ENCODE measurements at places on chromosomes 4 and X.

- peak; percentile 9 for DNase-seq
Observed at GRCh38 chr4:52659722-52660261, 691 bp upstream of the USP46 start.

DNA sequence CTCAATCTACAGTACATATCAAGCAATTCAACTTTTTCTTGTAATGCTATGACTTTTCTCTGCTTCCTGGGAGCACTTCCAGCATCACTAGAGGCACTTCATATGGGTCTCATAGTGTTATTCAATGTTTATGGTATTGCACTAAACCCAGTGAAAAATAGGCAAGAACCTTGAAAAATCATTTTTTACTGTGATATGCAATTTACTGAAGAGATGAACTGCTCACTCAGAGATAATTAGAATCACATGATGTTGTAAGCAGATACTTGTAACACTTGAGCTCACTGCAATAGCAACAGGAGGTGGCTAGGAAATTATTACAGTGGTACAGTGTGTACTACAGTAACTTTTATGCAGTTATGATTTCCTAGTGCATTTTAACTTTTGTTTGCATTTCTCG is 93.3 kb downstream of the RASGEF1B start:
- DNase-seq = no peak

DNA sequence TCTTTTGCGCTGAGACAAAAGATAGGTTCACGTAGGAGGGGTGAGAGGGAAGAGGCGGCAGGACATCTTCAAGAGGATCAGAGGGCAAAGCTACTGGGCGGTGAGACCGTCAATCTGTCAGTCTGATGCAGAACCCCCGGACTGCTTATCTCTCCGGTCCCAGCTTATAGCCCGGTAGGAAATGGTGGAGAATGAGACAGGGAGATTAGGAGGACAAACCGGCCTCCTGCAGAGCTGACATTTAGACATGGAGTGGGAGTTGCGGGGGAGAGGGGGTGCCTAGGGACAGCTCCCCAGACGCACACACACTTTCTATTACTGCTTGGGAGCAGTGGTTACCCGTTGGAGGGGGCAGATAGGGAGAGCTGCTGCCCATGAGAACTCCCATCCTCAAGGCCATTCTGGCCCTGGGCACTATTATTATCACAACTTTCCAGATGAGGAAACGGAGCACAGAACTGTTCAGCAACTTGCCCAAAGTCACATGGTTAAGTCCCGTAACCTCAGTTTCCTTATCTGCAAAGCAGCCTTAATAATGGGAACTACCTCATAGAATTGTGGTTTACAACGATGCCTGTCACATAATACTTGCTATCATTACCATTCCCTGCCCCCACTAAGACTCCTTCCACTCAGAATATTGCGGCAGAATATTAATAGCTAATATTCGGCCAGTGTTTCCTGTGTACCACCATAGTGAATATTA is 1.1 kb upstream of the HDAC6 start:
- DNase-seq = no peak

- no peak for DNase-seq
Observed at GRCh38 chrX:70476934-70477733, 32.5 kb downstream of the DLG3 start.

Data from stimulated activated naive CD4-positive, alpha-beta T cell treated with Interleukin-2 at 50 U/mL for 16 hours (primary cell).